Testis (tissue), 5 donors: ENCODE measurements at places on chromosomes 7 and 10.

- no peak overlapping the region for H3K4me3 ChIP-seq
- no peak overlapping the region for H3K27ac ChIP-seq
- H3K4me1 ChIP-seq = no peaks in the 10 kb centered on the region
- DNase-seq = no peak
These were observed 33.8 kb downstream of the SEC61G start for GRCh38 chr7:54725255-54725654.

- DNase-seq = peak; percentile 69
- peak overlapping the region; percentile 81 for H3K4me3 ChIP-seq
- H3K4me1 ChIP-seq = peaks cover 17% of the 10 kb centered on the region
- peak overlapping the region; percentile 99 for H3K27ac ChIP-seq
These were observed 1.4 kb upstream of the TRIM8 start for GRCh38 chr10:102642736-102643335.

DNA sequence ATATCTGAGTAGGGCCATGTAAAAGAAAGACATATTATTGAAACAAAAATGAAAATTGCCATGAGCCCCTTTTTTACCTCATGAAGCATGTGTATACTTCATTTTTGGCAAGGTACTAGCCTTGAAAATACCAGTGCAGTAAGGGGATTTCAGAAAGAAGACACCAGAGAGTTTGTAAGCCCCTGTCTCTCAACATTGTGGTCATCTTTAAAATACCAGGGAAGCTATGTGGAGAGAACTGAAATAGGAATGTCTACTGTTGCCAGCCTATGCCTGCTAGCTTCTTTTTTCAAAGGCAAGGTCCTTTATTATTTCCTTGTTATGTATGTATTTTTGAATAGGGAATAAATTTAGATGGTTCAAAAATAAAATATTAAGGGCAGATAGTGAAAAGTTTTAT is 57.8 kb downstream of the CASD1 start:
- H3K4me3 ChIP-seq = no peak overlapping the region
- no peaks in the 10 kb centered on the region for H3K36me3 ChIP-seq
- H3K27me3 ChIP-seq = no peaks in the 10 kb centered on the region

- no peak overlapping the region for H3K27ac ChIP-seq
- H3K4me1 ChIP-seq = no peaks in the 10 kb centered on the region
- no peak overlapping the region for H3K4me3 ChIP-seq
- no peak for DNase-seq
These were observed 623.9 kb upstream of the FOXK1 start for GRCh38 chr7:4058158-4058557.

GRCh38 chr10:6044751-6045313 is 17.3 kb downstream of the IL2RA start:
- DNase-seq = no peak
- no peak overlapping the region for H3K27ac ChIP-seq
- H3K4me3 ChIP-seq = no peak overlapping the region
- H3K4me1 ChIP-seq = no peaks in the 10 kb centered on the region
- no peaks in the 10 kb centered on the region for H3K36me3 ChIP-seq

DNA sequence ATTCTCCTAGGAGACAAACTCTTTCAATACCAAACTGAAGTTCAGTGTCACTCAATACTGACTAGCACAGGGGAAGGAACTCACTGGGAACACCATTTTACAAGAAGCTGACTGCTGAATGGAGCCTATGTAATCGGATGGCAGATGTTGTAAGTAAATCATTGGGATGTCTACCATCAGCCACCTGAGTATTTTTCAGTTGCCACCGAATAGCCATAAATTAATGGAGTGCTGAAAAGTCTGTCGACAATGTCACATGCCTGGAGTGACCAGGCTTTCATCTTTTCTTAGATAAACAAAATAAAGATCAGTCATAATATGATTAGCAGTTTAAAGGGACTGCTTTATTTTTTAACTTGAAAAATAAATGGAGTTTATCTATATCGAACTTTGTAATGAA is 145.9 kb upstream of the SEMA3E start:
- no peaks in the 10 kb centered on the region for H3K4me1 ChIP-seq
- H3K27me3 ChIP-seq = no peaks in the 10 kb centered on the region
- H3K27ac ChIP-seq = no peak overlapping the region
- no peak overlapping the region for H3K4me3 ChIP-seq
- DNase-seq = no peak

DNA sequence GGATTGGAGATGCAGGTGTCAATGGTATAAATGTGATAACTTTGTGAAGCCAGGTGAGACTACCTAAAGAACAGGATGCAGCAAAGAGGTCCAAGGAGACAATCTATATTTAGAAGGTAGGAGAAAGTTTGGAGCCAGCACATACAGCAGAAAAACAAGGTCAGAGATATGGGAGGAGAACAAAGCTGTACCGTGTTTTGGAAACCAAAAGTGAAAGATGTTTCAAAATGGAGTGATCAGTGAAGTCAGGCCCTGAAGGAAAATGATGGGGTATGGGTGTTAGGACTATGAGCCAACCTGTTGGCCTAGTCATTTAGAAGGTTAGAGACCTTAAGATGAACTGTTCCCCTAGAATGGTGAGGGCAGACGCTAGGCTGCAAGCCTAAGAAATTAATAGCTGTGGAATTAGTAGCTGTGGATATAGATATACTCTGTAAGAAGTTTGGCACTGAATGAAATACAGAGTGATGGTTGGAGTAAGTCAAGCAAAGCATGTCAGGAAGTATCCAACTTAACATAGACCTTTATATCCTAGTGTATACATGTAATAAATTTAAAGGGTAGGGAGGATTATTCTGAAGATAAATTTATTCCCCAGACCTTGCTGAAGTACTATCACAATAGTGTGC is 149.8 kb upstream of the WNT16 start:
- no peak overlapping the region for H3K27ac ChIP-seq
- no peak for DNase-seq
- H3K36me3 ChIP-seq = no peaks in the 10 kb centered on the region
- no peak overlapping the region for H3K4me3 ChIP-seq
- H3K4me1 ChIP-seq = no peaks in the 10 kb centered on the region
- H3K27me3 ChIP-seq = no peaks in the 10 kb centered on the region

DNA sequence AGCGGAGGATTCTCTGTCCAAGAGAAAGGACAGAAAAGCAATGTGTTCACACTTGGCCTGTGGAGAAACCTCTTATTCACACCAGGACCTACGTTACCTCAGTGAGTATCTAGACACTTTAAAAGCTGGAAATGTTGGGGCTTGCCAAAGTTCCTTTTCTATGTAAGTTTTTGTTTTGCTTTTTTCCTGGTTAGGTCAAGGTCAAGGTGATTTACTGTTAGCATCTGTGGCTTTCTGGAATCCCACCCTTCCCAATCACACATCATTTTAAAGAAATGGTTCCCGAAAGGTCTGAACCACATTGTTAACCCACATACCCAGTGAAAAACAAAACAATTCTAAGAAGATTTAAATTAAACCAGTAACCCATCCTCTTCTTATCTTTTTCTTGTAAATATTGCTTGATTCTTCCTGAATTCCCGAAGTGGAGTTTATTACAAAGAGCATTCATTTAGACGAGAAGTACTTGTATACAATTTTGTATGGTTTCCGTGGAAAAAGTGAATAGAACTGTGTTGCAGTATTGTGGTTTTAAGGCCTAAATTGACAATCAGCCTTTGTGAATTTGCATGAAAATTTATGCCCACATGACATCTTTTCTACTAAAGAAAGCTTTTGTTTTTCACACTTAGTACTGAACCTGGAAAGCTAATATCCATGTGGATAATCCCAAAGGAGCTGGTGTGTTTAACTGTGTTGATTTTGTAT is 827.0 kb upstream of the IGFBP3 start:
- no peaks in the 10 kb centered on the region for H3K27me3 ChIP-seq
- H3K4me3 ChIP-seq = no peak overlapping the region
- H3K36me3 ChIP-seq = no peaks in the 10 kb centered on the region
- H3K27ac ChIP-seq = no peak overlapping the region
- no peak for DNase-seq

- no peak overlapping the region for H3K27ac ChIP-seq
- no peaks in the 10 kb centered on the region for H3K27me3 ChIP-seq
- no peaks in the 10 kb centered on the region for H3K36me3 ChIP-seq
- no peaks in the 10 kb centered on the region for H3K4me1 ChIP-seq
- no peak for DNase-seq
These were observed 408.7 kb downstream of the REEP3 start for GRCh38 chr10:63929831-63930467.
